ENCODE measurements at places on chromosomes 3 and 15. TPM values are rescaled to one million over a fixed set of nuclear protein-coding genes. Genes with fewer than 3 reads are reported as not detected.

- peak; percentile 54 for DNase-seq
Observed at GRCh38 chr3:71119171-71119570, 464.4 kb downstream of the FOXP1 start.

DNA sequence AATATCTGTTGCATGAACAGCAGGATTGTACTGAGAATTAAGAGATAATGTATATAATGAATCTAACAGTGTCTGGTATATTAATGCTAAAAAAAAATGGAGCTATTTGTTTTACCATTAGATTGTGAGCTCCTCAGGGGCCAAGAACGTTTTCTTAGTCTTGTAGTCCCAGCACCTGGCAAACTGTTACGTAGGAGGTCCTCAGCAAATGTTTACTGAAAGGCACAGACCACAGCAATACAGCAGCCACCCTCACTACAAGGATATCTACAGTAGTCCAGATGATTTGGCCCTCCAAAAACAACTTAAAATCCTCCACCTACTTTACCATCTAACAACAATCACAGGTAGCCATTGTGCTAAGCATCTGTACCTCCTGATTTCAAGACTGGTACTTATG, 59.7 kb downstream of the MSL2 start:
- DNase-seq: no peak

DNA sequence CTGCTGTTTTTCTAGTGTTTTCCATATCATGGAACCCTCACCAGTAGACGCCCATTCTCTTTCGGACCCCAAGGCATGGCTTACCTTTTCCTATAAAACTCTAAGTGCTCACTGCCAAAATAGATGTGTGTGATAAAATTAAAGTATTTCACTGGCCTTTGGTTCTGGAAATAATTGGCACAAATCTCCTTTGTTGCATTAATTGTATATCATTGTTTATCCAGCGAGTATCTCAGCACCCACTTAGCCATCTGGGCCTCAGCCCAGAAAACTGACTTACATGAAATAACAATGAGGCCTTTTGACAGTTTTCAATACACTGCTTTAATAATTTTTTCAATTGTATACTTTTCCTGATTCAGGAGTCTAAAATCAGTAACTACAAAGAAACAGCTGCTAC, 105.1 kb downstream of the MECOM start:
- no peak for DNase-seq

GRCh38 chr3:58184309-58184981, 26.3 kb downstream of the DNASE1L3 start:
- DNase-seq: no peak

DNA sequence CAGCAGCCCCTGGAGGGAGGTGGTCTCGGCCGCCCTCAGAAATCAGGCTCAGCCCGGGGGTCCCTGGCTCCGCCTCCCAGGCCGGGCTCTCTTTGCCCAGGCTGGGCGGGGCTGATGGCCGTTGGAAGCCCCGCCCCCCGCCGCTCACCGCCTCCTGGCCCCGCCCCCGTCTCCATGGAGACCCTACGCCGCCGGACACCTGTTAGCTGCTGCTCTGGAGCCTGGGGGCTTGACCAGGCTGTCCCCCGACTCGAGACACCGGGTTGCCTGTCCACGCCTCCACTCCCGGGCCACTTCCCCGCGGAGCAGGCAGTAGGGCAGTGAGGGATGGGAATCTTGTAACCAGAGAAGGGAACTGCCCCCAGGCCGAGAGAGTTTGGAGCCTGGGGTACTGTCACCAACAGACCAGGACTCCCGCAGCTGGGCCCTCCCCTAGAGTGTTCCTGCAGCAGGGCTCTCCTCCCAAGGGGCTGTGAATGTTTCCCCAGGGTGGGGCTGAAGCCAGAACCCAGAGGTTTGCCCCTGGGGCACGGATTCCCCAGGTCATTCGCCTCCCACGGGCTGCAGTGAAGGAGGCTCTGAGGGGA, 27.8 kb upstream of the RPL32 start:
- DNase-seq: no peak

DNA sequence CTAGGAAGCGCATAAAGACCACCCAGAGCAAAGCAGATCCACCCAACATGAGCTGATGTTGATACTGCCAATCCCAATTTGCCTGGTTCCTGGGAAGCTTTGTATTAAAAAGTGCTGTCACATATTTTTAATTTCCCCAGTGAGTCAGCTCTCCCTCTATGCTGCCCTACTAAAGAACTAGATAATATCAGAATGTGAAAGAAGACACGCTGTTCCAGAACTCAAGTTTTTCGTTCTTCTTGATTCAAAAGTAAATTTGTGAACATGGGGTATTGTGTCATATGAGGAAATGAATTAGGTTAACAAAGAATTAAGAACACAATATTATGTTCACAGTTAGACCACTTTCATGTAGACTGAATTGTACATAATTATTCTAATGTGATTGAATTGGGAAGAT, 734.2 kb upstream of the ALCAM start:
- no peak for DNase-seq

DNA sequence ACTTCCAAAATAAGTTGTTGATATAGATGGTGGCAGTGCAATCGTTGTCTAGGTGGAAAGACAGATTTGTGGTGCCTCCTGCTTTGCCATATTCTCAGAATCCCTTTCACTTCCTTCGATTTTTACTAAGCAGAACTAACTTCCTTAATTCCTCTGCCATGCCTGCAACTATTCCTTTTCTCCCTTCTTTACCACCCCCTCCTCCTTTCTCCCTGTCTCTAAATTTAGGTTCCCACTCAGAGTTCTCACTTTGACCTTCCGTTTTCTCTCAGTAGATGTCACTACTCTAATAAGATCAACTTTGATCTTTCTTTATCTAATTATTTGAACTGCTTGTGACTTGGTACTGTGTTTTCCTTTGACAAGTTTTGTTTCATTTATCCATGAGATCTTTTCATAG, 351.2 kb downstream of the LPP start:
- DNase-seq: no peak

DNA sequence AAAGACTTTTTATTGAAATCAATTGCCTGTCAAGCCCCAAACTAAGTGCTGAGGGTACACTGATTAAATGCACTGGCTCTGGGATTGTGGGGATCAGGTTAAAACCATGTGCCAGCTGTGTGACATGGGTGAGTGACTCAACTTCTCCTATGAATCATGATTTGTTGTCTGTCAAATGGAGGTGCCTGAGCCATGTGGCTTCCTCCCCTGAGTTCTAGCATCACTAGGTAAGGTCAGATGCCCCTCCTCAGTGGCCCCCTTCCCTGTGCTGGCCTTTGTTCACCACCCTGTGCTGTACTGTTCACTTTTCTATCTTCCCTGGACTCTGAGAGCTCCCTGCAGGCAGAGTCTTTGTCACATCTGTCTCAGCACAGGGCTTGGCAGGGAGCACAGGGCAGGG, 43.6 kb upstream of the ATP2B2 start:
- no peak for DNase-seq

- DNase-seq: no peak
Observed at GRCh38 chr3:25177041-25177440, 251.0 kb upstream of the RARB start.

DNA sequence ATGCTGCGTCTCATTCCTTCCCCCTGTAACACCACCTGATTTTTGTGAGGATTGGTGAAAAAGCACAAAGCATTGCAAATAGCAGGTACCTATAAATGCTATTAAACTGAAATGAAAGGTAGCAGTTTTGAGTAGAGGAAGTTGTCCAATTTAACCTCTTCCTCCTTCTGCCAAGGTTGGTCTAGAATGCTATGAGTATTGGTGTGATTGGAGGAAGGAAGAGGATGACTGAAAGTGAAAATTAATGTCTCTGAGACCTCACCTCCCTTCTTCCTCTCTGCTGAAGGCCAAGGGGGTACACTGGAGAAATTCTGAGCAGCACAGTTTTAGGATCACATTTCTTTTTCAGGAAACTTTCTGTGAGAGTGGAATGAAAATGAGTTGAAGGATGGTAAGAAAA, 94.4 kb downstream of the DTWD1 start:
- DNase-seq: no peak

- no peak for DNase-seq
Observed at GRCh38 chr3:85726241-85726640, 767.5 kb downstream of the CADM2 start.

- no peak for DNase-seq
Observed at GRCh38 chr3:13046569-13047274, 26.5 kb downstream of the IQSEC1 start.

GRCh38 chr3:171199473-171199829, 172.9 kb upstream of the SLC2A2 start:
- DNase-seq: no peak

DNA sequence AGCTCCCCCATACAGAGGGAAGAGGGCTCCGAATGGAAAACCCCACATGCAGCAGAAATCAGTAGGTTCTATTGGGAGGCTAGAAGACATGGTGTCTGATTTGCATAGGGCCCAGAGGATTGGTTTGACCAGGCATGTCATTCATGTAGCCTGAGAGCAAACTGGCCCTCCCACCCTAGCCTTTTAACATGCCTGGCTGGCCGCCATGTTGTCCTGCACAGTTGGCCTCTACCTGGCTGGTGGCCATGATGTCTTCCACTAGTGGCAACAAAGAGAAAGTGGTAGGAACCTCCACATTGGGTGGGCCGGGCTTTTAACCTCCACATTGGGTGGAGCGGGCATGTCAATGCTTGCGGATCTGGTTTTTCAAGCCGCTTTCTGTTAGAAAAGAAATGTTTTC, 312.1 kb downstream of the TAFA4 start:
- DNase-seq: no peak

DNA sequence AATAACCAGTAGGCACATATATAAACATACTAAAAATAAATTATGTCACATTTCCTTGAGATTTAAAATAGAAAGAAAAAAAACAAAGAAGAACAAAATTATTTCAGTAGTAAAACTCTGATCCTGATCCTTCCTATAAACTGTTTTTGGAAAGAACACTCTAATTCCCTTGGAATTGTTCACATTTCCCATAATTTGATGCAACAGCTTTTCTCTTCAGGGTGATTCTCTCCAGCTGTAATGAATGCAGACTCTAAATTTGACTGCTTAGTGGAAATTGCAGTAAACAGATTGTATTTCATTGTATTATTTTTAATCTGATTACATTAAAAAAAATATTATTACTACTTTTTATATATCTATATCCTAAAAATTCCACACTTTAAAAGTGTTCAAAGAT, 70.2 kb upstream of the ABI3BP start:
- no peak for DNase-seq

DNA sequence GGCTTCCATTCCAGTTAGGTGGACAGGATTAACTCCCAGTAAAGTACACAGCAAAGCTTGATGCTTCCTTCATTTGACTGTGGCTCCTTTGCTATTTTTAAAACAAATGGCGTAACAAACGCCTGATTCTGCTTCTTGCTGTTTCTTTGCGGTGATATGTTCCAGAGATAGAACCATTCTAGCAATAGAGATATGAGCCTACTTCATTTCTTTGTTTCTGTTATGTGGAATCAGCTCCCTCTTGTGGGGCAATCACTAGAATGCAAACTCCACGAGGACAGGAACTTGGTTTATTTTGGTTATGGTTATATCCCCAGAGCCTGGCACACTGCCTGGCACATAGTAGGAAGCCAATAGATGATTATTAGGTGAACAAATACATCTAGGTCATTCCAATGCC, 122.6 kb upstream of the SLC6A11 start:
- no peak for DNase-seq

GRCh38 chr15:77909182-77909940, 168.2 kb downstream of the TBC1D2B start:
- DNase-seq: no peak

DNA sequence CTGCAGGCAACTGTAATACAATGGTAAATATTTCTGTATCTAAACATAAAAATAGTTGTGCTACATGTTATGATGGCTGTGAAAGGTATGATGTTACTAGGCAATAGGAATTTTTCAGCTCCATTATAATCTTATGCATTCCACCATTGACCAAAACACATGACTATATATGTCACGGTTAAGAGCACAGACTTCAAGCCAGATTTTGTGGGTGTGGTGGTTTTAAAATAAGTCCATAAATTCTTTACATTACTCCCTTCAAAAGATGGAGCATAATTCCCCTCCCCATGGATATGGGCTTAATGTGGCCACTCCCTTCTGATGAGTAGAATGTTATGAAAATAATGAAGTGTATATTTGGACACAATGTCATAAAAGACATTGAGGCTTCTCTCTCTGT, 88.4 kb upstream of the TBC1D5 start:
- no peak for DNase-seq

DNA sequence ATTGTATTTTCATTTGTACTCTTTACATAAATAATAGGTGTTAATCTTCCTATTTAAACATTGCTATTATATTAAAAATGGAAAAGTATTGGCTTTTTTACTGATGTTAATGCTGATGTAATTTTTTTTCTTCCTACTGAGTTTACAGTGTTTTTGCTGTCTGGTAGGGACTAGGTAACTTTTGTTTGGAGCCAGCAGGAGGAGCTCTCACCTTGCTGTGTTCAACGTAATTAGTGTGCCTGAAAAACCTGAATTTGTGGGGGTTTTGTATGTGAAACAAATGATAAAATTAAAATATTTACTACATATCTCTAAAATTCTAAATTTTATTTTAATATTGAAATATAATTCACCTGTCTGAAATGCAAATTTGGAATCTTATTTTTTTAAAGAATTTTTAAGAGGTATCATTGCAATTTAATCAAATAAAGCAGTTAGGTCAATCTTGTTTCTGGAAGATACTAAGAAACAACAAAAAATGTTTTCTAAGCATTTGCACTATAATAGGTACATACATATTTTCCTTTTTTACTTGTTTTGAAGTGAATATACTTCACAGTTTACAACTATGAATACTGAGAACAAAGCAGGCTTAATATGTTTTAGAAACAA, 48.8 kb downstream of the EPHA6 start:
- DNase-seq: peak; percentile 56

DNA sequence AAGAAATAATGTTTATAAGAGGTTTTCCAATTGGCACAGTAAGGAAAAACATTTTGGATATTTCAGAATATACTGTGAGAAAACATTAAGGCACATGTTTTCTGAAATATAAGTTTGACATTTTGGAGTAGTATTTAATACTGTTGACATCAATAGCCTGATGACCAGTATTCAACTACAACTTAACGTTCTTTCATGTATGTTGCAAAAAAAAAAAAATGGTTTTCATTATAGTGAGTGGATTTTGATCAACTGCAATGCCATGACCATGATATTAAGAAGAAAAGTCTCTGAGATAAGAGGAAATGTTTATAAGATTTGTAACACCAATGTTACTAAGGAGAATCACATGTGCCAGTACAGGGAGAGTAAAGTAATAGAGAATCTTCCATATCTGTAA, 252.8 kb upstream of the RORA start:
- no peak for DNase-seq

- no peak for DNase-seq
Observed at GRCh38 chr3:189449084-189449483, 182.1 kb upstream of the TP63 start.

NEK10 gene
- 9.5 TPM for total RNA-seq

A4GNT gene
- total RNA-seq: not detected

ANKUB1 gene
- total RNA-seq: not detected

PLCB2 gene
- 0.76 TPM for total RNA-seq

TMEM62 gene
- total RNA-seq: 5.9 TPM

LYZL4 gene
- total RNA-seq: not detected

PPP1R14D gene
- total RNA-seq: not detected

UBR1 gene
- 26.0 TPM for total RNA-seq

GP9 gene
- total RNA-seq: not detected

USP4 gene
- 11.2 TPM for total RNA-seq

PRR23B gene
- not detected for total RNA-seq

CHL1 gene
- not detected for total RNA-seq
